ENCODE measurements at places on chromosomes 4 and X.

DNA sequence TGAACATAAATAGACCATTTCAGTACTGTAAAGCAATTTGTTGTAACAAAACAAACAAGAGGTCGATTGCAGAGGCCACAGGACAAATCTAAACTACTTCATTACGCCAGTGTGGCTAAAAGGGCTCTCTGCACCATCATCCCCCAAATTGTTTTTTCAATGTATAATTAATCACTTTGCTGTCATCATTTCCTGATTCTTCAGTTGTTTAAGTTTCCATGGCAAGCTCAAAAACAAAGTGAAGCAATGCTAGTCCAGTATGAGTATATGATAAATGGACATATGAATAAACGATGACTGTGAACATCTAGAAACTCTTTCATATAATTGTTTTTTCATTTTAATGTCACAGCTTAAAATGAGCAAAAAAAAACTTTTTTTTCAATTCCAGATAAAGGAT lies 235.4 kb upstream of the FGF13 start:
- DNase-seq = no peak

DNA sequence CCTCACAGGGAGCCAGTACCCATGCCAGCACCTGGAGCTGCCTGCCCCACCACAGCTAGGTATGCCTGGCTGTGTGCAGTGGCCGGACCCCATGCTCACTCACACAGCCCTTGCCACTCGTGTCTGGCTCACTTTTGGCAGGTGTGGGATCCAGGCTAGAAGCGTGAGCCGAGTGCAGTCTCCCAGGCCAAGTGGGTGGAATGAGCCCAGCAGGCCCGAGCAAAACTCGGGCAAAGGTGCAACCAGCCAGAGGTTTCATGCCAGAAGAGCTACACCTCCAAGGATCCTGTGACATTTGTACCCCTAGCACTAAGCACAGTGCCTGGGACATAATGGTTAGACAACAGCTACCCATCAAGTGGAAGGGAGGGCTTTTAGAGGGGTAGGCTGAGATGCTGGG lies 217.8 kb downstream of the NSUN7 start:
- DNase-seq = no peak

GRCh38 chr4:88825931-88826330 lies 128.3 kb upstream of the NAP1L5 start:
- DNase-seq = no peak

DNA sequence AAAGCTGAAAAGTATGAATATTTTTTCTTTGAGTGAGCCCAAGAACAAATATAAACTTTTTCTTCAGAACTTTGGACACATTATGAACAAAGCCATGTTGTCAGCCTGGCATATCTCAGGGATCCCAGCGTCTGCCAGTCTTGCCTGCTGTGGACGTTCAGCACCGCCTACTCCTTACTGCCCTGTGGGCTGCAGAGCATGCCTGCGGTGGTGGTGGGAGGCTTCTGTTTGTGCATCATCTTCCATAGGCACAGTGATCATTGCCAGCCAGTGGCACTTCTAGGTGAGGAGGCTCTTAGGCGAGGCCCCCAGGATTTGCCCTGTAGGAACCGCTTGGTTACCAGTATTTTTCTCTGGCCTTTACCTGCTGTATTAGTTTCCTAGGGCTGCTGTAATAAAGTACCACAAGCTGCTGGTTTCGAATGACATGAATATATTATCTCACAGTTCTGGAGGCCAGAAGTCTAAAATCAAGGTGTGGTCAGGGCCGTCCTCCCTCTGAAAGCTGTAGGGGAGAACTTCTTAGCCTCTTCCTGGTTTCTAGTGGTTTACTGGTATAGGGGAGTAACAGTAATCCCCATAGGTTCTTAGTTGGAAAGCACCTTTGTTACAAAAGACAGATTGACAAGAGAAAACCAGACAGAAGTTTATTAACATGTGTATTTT lies 15.4 kb downstream of the ANXA3 start:
- no peak for DNase-seq

- DNase-seq = no peak
Observed at GRCh38 chr4:1595789-1596325, 88.3 kb downstream of the FAM53A start.

GRCh38 chr4:105474099-105474518 lies 247 bp upstream of the PPA2 start:
- DNase-seq = no peak

DNA sequence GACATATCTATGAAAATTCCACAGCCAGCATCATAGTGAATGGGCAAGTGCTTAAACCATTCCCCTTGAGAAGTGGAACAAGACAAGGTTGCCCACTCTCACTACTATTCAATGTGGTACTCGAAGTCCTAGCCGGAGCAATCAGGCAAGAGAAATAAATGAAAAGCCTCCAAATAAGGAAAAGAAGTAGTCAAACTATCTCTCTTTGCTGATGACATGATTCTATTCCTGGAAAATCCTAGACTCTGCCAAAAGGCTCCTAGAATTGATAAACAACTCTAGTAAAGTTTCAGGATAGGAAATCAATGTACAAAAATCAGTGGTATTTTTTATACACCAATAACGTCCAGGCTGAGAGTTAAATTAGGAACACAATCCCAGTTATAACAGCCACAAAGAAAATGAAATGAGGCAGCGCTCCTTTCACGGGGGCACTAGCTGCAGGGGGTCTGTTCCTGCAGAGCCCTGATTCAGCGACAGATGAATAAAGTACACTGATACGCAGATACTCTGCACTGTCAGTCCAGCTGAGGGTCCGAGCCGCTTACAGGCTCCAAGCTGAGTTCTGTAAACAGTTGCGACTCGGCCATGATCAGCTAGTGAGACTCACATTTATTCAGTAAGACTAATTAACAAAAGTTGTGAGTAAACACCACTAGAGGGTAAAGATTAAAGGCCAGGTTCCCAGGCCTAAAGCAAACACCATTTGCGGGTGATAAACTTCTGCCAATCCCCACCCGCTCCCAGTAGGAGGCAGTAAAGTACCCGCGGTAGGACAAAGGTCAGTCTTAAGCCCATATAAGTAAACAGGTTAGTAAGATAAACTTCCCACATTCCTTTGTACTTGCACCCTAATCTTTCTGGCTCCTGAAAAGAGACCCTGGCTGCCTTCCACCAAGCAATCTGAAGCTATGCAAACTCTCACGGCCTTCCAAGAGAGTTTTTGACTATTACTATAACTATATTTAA lies 290.6 kb upstream of the GRID2 start:
- DNase-seq = no peak

DNA sequence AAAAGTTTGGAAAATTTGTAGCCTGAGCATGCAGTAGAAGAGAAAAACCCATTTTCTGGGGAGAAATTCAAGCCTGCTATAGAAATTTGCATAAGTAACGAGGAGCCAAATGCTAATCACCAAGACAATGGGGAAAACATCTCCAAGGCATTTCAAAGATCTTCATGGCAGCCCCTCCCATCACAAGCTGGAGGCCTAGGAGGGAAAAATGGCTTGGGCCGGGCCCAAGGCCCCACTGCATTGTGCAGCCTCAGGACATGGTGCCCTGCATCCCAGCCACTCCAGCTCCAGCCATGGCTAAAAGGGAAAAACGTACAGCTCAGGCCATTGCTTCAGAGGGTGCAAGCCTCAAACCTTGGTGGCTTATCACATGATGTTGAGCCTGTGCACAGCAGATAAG lies 87.7 kb downstream of the SHROOM4 start:
- no peak for DNase-seq

GRCh38 chrX:39431893-39432292 lies 630.6 kb downstream of the MID1IP1 start:
- DNase-seq = no peak

GRCh38 chr4:113825272-113825671 lies 63.7 kb upstream of the CAMK2D start:
- DNase-seq = peak; percentile 19

DNA sequence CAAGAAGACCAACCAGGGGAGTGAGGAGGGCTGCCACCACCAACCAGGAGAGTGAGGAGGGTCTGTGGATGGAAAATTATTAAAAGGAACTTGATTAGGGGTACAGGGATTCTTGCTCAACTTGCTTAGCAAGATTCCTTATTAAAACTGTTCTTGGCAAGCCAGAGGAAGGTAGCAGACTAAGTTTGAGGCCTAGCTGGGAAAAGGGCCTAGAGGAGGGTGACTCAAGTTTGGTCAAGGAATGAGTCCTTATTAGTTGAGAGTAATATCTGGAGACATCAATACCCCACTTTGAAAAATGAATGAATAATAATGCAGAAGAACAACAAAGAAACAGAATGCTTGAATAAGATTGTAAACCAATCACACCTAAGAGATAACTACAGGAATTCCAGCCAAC lies 612.4 kb upstream of the ZFP42 start:
- DNase-seq = no peak

DNA sequence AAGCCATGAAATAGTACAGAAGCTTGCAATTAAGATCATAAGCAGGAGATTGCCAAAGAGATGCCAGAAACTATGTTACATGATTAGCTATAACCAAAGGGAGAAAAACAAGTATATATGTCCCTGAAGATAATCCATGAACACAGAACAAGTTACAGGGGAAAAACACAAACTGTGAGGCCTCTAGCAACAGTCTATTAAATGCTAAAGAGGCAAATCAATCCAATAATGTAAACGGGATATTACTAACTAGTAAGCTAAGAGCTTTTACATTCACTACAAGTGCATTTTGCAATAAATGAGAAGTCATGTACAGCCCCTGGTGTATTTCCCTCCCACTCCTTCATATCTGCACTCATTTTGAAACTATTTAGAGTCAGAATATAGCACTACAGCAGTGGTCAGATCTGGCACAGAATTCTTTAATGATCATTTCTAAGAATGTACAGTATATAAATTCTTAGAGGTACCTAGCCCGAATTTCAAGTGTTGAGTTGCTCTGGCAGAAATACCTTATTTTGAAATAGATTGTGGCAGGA lies 449.8 kb upstream of the SMIM31 start:
- no peak for DNase-seq

GRCh38 chrX:104325213-104325585 lies 70.5 kb upstream of the ESX1 start:
- no peak for DNase-seq

- DNase-seq = no peak
Observed at GRCh38 chrX:137771537-137771936, 205.6 kb downstream of the ZIC3 start.

DNA sequence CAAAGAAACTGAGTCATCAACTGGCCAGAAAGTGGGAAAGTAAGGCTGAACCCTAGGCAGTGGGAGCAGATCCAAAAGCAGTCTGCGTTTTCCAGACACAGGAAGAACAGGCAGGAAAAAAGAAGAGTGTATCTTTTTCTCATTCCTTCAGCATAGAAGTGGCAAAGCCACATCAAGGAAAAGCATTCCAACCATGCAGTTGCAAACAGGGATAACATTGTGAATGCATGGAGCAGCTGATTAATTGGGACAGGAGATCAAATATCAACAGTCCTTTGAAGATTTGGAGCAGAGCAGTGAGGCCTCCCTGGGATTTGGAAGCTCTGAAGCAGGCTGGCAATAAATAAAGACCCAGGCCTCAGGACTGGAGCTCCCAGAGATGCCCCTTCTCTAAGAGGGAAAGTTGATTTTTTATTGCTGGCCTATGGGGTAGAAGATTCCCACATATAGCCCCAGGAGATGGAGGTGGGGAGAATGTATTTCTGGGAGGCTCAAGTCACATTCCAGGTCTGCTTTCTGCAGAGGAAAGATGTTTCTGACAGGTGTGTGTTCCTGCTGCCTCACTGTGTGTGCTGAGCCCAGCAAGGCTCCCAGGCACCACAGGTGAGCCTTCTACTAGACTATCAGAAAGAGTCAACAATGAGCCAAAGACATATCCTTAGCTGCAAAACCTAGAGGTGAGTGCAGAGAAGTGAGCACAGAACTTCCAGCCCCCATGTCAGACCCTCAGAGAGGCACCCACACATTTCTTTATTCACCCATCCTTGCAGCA lies 222.5 kb downstream of the RAB28 start:
- DNase-seq = no peak

DNA sequence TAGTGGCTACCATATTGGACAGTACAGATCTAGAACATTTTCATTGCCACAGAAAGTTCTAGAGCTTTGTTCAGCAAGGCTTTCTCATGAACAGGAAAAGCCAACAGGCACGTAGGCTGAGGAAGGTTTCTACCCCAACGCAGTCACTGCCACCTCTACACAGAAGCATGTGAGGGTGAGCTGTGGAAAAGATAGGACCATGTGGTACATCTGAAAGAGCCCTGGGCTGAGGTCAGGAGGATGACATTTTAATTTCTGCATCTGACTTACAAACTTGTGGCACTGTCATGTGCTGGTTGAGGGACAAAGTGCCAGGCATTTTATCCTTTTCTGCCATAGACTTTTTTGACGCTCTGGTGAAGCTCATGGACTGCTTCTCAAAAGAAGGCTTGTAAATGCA lies 454.2 kb downstream of the BCOR start:
- DNase-seq = no peak

DNA sequence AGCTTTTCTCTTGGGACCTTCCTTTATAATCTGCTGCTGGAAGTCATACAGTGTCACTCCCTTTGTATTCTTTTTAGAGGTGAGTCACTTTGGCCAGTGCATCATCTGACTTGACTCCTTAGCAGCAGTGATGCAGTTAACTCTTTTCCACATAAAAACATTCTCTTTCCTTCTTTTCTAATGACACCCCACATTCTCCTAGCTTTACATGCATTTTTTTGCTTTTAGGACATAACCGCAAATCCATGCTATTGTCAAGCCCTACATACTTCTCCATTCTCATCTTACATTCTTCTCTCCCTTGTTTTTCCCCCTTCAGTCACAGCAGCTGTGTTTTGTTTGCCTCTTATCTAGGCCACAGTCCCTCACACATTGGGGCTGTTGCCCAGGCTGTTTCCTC lies 55.1 kb downstream of the ZNF330 start:
- no peak for DNase-seq

GRCh38 chr4:148449921-148450320 lies 7.7 kb upstream of the NR3C2 start:
- DNase-seq = no peak

GRCh38 chrX:96002431-96002830 lies 682.2 kb upstream of the DIAPH2 start:
- no peak for DNase-seq

GRCh38 chr4:53161051-53161786 lies 204.6 kb downstream of the SCFD2 start:
- no peak for DNase-seq
